ENCODE measurements at places on chromosomes 5 and 9.

GRCh38 chr9:136007276-136007933, 46.2 kb upstream of the UBAC1 start:
- no peak for DNase-seq

- no peak for DNase-seq
These were observed 195.0 kb downstream of the MAPKAP1 start for GRCh38 chr9:125511789-125512660.

- DNase-seq, result no peak
These were observed 999.6 kb upstream of the DMAC1 start for GRCh38 chr9:8799206-8799605.

GRCh38 chr5:180519098-180519497, 24.9 kb downstream of the CNOT6 start:
- no peak for DNase-seq

- DNase-seq, result peak; percentile 77
These were observed 18.4 kb downstream of the LSM11 start for GRCh38 chr5:157761690-157762621.

All from DMS79 treated with DMSO at 0.1 percent for 48 hours (cell line).